Activated CD4-positive, alpha-beta T cell treated with anti-CD3 and anti-CD28 coated beads for 36 hours (primary cell): ENCODE measurements at places on chromosomes 1 and 21. TPM values are rescaled to one million over a fixed set of nuclear protein-coding genes. Genes with fewer than 3 reads are reported as not detected.

Gene STUM
- not detected for total RNA-seq

Gene ABCB10
- 30.1 TPM for total RNA-seq

Gene LRRC53
- not detected for total RNA-seq

Gene GNAT2
- total RNA-seq = 0.26 TPM

Gene CCDC24
- total RNA-seq = 2.0 TPM

Gene ADAM30
- total RNA-seq = not detected

Gene NECTIN4
- not detected for total RNA-seq

Gene GPR61
- not detected for total RNA-seq

Gene TLR5
- total RNA-seq = 0.56 TPM

Gene RAVER2
- 3.2 TPM for total RNA-seq

Gene BRINP2
- total RNA-seq = not detected

Gene RIMS3
- 2.7 TPM for total RNA-seq

GRCh38 chr1:245871915-245872314 is 635.2 kb downstream of the SMYD3 start:
- no peak for DNase-seq

DNA sequence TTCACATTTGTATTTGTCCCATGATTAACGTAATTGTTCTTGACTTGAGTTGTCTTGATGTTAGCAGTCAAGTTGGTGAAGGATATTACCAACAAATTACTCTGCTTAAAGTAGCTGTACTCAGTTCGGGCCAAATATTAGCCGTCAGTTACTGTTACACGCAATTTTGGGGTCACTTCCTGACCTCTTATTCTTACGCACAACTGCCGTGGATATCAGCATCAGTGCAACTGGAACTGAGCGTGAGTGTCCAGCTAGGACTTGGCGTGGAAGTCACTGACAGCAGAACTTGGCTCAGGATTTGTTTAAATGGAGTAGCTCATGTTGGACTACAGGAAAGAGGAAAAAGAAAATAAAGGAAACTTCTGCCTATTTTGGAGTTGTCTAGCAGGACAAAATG is 56.4 kb downstream of the ADAMTS1 start:
- no peak for DNase-seq

GRCh38 chr21:46109313-46110221 is 11.7 kb downstream of the COL6A2 start:
- no peak for DNase-seq

GRCh38 chr1:160626509-160627342 is 20.1 kb downstream of the SLAMF1 start:
- peak; percentile 43 for DNase-seq

DNA sequence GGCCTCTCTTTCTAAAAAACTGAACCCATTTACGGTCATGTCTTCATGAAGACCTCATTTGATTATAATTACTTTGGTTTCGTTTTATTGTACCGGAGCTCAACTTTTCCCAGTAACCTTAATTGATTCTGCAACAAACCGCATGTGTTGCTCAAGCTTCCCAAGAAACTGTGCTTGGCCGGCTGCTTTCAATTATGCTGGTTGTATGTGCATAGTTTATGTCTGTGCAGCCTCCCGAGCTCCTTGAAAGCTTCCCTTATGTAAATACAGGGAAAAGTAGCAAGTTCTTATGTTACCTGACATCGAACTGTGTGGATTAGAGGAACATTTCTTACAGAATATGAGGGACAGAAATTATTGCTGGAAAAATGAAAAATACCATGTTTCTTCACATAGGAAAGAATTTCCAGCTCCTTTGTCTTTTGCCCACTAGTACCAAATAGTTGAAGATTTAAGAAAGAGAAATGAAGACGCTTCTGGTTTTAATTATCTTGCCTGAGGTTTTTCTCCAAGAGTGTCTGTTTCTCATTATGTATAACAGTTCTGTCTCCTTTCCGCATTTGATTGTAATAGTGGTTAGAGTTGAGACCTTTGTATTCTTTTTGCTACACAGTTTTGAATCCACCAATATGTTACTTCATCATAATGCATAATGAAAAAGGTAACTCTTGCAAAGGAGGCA is 2.1 kb downstream of the VCAM1 start:
- DNase-seq = no peak

- DNase-seq = no peak
These were observed 37.5 kb downstream of the SPTA1 start for GRCh38 chr1:158649052-158649451.

DNA sequence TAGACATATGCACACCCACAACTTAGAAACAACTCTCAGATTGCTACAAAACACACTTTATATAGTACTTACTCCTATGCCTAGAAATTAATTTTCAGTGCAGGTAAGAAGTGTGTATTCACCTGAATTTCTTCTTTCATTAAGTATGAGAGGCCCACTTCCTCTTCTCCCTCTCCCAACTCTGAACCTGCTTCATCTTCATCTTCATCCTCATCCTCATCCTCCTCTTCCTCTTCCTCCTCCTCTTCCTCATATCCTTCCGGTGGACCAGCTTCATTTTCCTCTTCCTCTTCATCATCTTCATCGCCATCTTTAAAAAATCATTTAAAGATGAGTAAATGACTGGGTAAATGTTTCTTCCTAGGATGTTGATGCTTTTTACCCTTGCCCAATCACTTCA is 9.4 kb downstream of the ANP32E start:
- no peak for DNase-seq

- no peak for DNase-seq
These were observed 40.7 kb upstream of the C1orf185 start for GRCh38 chr1:51061231-51061918.

DNA sequence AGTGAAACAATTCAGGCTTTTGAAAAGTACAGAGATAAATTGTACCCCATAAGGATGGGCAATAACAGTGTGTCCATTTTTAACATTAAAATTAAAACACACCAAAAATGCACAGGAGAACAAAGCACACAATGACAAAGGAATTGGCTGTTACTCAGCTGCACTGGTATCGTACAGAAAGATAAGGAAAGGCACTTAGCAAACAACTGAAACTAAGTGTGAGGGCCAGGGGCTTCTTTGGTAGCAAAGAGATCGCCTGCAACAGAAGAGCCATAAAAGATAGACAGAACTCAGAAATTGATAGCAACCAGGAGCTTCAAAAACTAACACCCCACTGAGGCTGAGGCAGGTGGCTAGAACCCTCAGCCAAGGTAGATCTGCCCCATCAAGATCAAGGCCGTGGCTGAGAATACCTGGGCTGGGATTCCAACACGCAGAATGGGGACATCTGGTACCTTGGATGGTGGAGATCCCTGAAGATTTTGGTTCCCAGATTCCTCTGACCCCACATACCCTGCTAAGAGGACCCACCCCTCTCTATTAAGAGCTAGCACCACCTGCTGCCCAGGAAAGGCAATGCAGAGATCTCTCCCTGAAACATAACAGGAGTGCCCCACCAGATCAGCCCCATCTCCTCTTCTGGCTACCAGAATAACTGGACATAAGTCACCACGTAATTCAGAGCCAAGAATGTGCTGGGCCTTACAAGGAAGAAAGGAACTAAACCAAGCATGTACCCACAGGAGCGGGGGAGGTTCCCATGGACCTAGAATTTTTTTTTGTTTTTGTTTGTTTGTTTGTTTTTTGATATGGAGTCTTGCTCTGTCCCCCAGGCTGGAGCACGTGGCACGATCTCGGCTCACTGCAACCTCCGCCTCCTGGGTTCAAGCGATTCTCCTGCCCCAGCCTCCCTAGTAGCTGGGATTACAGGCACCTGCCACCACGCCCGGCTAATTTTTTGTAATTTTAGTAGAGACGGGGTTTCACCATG is 16.2 kb downstream of the PLEKHO1 start:
- peak; percentile 74 for DNase-seq

DNA sequence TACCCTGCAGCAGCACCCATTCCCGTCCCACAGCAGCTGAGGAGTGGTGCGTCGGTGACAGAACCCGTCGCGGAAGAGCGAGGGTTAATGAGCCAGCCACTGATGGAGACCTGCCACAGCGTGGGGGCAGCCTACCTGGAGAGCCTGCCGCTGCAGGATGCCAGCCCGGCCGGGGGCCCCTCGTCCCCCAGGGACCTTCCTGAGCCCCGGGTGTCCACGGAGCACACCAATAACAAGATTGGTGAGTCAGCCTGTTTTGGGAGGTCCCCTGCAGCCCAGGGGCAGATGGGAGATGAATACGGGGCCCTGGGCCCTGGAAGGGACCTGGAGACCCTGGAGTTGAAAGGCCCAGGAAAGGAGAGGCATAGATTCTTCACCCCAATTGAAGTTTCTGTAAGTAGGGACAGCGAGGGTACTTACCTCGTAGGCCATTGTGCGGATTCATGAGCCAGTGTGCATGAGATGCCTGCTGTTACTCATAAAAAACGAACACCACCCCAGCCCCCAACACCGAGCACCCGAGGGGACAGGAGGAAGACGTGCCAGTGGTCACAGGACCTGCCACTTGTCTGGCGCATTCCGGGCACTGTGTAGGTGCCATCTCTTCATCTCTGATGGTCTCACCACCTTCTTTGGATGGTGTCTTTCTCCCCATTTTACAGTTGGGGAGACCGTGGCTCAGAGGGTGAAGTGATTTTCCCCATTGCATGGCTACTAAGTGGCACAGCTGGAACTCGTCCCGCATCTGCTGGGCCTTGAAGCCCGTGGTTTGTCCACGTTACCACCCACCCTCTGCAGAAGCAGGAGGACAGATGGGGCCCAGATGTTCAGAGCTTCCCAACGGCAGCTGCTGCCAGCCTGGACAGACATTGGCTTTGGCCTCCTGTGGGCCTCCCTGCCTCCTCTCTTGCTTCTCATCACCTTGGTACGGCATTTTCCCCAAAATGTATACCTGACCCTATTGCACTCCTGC is 28.3 kb upstream of the TNFRSF1B start:
- no peak for DNase-seq

GRCh38 chr1:41423511-41424191 is 60.8 kb downstream of the EDN2 start:
- no peak for DNase-seq

- DNase-seq = no peak
These were observed 131.7 kb downstream of the PSMG1 start for GRCh38 chr21:39051588-39051949.

GRCh38 chr1:62508187-62508758 is 71.4 kb downstream of the USP1 start:
- no peak for DNase-seq

DNA sequence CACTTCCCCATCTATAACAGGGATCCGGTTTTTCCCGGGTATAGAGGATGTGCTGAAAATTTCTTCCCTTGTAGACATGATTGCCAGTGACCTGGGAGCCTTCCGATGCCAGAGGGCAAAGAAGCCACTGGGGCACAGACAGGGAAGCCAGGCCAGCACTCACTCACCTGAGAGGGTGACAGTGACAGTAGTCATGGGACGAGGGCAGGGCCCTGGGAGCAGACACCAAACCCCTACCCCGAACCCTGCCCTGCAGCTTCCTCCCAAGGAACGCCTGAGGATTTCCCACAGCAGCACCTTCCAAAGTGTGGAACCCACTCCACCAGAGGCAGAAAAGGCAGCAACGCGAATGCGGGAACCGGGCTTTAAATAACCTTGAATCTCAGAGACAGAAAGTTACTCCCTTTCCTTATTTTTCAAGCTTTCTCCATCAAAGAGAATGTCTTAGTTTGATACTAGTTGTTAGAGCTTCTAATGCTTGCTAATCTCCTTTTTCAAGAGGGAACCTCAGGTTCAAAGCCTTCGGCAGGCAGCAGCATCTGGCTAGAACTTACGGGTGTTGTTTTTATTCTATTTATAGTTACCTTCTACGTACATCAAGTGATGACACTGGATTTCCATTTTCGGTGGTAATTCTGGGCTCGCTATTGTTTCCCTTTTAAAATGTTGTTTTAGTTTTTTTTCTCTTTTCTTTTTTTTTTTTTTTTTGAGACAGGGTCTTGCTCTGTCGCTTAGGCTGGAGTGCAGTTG is 2.8 kb downstream of the DDOST start:
- DNase-seq = no peak

DNA sequence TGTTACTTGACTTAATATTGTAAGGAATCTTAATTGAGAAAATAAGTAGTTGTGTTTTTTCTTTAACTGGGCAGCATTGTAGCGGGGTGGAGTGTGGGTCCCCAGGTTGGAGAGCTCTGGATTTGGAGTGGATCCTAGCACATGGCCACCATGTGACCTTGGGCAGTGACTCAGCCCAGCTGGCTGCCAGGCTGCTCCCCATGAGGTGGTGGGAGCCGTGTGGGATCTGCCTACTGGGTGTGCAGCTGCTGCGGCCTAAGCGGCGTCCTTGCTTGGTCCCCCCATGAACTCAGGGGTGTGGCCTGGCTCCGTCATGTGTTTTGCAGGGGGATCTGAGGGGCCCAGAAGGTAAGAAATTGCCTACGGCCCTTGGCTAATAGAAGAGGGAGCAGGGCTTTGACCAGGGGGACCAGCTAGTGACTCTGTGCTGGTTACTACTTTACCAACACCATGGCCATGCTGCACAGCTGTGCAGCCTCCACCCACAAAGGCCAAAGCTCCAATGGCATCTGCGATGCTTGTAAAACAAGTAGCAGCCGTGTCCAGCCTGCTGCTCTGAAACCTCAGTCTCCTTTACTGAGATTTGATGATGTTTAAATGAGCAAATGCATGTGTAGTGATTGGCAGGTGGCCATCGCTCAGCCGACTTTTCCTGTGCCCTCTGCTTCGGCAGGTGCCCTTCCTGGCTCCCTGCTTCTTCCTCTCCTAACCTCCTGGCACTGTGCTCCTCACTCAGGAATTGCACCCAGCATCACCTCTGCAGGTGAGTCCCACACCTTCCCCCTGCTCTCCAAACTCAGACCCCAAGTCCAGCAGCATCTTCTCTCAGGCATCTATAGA is 68.3 kb downstream of the ADARB1 start:
- DNase-seq = no peak

GRCh38 chr1:186837806-186838205 is 9.1 kb downstream of the PLA2G4A start:
- DNase-seq = no peak

GRCh38 chr1:82160036-82160435 is 359.3 kb downstream of the ADGRL2 start:
- no peak for DNase-seq

GRCh38 chr1:33161061-33161681 is 20.7 kb downstream of the TRIM62 start:
- no peak for DNase-seq

DNA sequence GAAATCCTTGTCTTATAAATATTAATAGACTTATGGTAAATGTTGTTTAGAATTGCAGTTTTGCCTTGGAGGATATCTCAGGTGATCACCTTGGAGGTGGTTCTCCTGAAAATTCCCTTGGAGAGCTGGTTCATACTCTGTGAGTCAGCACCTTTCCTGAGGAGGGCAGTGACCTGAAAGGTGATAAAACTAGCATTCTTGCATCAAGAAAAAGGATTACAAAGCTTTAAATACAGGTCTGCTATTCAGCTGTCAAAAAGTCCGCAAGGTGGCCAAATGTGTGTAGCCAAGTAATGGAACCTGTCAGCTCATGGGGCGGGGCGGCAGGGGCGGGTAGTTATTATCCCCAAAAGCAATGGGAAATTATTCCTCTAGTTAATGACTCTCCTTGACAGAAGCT is 52.8 kb upstream of the EDARADD start:
- DNase-seq = no peak
